ENCODE measurements at places on chromosomes 3 and 15.

DNA sequence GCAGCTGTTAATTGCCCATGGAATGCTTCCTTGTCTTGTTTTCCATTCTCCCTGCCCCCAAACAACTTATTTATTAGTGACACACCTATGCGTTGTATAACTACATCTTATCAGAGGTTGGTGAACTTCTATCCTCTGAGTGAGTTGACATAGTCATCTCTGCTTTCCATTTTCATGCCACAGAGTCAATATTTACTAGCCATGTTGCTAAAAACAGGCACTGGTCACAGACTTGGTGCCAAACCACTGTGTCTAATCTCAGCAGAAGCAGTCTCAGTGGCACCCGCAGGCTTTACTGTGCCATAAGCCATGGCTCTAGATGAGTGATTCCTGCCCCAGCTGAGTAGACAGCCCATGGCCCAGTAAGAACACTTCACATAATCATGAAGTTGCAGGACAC is 26.5 kb downstream of the DAPK2 start:
- no peak for DNase-seq

DNA sequence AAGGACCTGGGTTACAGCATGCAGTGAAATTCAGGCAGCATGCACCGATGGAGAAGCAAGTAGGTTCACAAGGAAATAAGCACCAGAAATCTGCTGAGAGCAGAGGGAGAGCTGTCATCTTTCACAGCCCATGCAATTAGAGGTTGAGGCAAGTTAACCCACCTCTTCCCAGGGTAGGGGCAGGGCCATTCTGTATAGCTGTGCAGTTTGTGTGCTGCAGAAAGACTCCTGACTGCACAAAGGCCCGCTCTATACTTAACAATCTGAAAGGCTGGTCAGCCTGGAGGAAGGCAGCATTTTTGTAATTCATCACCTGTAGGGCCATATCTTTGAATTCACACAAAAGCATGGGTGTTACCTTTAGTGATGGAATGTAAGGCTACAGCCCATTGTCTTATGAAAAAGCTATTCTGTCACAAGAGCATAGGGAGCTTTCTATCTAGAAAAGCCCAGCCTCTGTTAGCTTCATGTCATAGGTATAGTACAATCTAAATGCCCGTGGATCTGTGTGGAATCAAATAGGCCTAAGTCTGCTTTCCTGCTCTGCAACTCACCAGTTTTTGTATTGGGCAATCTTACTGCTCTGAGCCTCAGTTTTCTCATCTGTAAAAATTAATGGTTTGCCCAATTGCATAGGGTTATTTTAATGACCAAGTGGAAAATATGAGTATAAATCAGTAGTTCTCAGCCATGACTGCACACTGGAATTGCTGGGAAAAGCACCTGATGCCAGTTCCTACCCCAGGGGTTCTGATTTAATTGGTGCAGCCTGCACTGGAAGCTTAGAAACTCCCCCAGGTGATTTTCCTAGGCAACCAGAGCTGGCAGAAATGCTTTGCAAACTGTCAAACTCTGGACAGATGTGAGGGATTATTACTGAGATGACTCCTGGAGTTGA is 65.2 kb downstream of the ATP13A5 start:
- DNase-seq = no peak

DNA sequence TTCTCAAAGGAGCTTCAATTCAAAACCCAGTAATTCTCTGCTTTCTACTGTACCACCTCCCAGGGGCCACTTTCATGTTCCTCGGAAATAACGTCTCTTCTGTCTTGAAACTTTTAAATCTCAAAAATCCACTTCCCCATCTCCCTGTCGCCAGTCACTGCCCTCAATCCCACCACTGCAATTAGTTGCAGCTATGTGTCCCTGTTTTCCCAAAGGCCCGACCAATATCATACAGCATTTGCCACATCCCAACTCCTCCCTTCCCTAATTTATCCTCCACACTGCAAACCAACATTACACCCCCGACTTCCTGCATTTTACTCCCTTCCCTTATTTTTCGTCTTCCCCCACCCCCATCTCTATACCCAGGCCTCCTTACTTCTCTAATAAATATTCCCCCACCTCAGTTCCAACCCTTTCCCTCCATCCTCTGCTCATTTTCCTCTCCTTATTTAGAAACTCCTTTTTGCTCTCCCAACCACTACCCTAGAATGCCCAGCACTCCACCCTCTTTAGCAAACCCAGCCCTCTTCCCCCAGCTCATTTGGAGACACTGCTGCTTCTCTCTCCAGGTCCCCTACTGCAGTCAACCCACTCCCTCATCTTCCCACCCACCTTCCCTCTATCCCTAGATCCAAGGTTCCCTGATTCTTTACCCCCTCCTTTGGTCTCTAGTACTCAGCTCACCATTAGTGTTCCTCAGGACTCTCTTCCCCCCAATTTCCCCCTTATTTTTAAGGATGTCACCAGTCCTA is 1.1 kb downstream of the NPTN start:
- no peak for DNase-seq

GRCh38 chr3:62370112-62370857 is 3.1 kb downstream of the FEZF2 start:
- no peak for DNase-seq

- DNase-seq = no peak
Measured at GRCh38 chr15:62365795-62366442, 200.8 kb upstream of the C2CD4B start.

- no peak for DNase-seq
Measured at GRCh38 chr15:84737005-84737404, 11.4 kb upstream of the ZNF592 start.

GRCh38 chr15:61050844-61051568 is 178.1 kb downstream of the RORA start:
- DNase-seq = no peak

- DNase-seq = no peak
Measured at GRCh38 chr3:59970376-59970775, 920.6 kb upstream of the CFAP20DC start.

DNA sequence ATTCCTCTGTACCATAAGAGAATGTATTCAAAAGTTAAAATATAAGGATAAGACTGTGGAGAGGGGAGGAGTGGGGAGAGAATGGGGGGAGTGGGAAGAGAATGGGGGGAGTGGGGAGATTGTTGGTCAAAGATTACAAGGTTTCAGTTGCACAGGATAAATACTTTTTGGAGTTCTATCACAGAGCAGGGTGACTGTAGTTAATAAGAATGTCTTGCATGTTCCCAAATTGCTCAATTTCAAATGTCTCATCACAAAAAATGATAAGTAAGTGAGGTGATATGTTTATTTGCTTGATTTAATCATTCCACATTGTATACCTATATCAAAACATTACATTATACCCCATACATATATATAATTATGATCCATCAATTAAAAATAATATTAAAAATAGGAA is 23.0 kb upstream of the MEF2A start:
- no peak for DNase-seq

DNA sequence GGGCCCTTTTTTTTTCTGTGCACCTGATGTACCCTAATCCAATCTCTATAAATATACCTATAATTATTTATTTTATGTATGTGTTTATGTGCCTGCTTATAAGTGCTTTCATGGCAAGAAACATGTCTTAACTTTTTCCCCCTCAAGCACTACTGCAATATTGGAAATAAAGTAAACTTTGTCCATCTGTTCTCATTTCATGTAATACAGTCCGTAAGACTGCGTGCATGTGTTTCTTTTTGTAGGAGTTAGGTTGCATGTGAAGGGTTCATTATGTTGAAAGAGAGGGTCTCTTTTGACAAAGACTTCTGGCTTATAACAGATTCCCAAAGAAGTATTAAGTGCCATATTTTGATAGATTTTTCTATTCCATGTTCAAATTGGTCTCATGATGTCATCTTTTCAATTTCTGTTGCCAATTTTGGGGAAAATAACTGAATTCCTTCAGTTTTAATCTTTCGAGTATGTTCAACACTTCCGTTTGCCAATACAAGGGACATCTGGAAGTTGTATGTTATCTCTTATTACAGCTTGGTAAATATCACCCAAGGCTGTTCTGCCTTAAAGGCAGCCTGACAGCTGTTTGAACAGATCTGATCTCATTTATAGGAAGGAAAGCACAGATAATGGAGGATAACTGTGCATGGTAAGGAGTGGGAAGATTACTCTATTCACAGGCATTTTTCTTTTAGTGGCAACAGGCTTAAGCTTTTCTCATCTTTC is 273.1 kb upstream of the SGO1 start:
- DNase-seq = no peak

- no peak for DNase-seq
Measured at GRCh38 chr3:120425572-120426250, 25.1 kb downstream of the FSTL1 start.

Data from effector memory CD4-positive, alpha-beta T cell (primary cell).